Fibroblast of the conjunctiva (primary cell): ENCODE measurements at places on chromosomes 5 and 9.

GRCh38 chr9:99140685-99141314 lies 35.9 kb downstream of the TGFBR1 start:
- DNase-seq, result peak; percentile 59

DNA sequence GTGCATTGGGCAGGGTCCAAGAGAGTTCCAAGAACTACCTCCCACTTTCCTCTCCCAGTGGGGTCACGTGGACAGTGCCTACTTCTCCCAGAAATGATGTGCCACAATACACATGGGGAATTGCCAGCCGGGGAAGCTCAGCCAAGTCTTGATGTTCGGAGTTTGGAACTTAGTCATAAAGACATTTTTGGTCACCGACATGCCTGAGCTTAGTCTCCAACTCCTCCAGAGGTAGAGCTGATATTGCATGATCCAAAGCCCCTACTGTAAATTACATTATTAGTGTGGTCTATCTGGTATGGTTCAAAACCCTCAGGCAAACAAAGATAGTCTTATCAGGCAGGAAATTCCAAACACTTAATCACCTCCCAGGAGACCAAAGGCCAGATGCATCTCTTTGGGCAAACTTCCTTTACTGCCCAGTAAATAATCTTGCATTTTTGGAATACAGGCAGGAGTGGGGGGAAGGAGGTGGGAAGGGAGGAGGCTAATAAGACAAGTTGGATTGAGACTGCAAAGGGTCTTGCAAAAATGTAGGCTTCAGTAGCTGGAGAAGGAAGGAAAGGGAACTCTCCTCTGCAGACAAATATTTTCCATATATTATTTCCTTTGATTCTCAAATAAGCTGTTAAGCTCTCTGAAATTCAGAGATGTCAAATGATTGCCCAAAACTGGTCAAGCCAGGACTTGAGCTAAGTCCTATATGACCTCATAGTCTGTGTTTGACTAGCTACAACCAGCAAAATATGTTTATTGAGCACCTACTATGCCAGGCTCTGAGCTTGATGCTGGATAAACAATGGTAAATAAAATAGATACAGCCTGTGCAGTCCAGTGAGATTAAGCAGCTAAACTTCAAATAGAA lies 99.4 kb downstream of the DRD1 start:
- no peak for DNase-seq

DNA sequence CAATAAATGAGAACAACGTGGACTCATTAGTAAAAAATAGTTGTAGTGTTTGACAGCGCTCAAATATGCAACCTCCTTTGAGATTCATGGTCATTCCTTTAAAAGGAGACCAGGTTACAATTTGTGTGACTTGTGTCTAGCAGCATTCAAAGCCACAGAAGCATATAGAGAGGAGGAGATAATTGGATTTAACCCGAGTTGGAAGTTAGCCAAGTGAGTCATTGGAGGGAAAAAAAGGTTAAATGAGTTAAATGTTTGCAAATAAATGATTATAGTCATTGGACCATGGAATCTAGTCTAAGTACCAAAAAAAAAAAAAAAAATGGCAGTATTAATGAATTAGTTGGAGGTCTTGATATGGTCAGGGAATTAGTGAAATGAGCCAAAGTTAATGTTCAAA lies 90.9 kb downstream of the ITGA1 start:
- no peak for DNase-seq

GRCh38 chr9:78351816-78352215 lies 54.9 kb downstream of the PSAT1 start:
- DNase-seq, result no peak

GRCh38 chr5:81068063-81068462 lies 107.9 kb downstream of the RASGRF2 start:
- no peak for DNase-seq

GRCh38 chr5:173029499-173029921 lies 26.6 kb upstream of the CREBRF start:
- no peak for DNase-seq

DNA sequence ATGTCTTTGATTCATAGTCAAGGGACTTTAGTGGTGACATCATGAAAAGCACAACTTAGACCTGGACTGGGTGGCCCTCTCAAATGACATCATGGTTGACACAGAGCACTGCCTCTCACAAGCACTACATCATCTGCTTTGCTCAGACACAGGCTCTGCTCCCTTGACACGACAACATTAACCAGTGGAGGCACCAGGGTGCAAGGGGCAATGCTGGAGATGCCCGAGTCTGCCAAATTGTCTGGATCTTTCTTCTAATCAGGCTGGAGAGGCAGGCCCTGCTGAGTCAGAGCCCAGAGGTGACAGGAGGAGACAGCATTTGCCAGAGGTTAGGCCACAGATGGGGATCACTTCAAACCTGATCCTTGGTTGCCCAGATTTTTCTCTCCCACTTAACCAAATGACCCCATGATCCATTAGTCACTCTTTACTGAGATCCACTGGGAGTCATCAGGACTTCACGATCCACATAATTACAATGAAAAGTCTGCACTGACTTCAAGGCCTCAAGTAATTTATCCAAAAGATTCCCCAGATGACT lies 174.4 kb downstream of the SLIT3 start:
- DNase-seq, result no peak
